ENCODE measurements at places on chromosomes 6 and 20. TPM values are rescaled to one million over a fixed set of nuclear protein-coding genes. Genes with fewer than 3 reads are reported as not detected.

Gene CNKSR3
- 12.8 TPM for total RNA-seq

Gene TGM2
- total RNA-seq = 101 TPM

Gene PMEPA1
- 6.4 TPM for total RNA-seq

Gene MYL9
- 1,748 TPM for total RNA-seq

Gene GOPC
- total RNA-seq = 28.1 TPM
